ENCODE measurements at places on chromosomes 11 and 22.

- DNase-seq = no peak
These were observed 753.2 kb upstream of the TENM4 start for GRCh38 chr11:80194016-80194415.

- DNase-seq = no peak
These were observed 65.8 kb downstream of the ST3GAL4 start for GRCh38 chr11:126421271-126421671.

DNA sequence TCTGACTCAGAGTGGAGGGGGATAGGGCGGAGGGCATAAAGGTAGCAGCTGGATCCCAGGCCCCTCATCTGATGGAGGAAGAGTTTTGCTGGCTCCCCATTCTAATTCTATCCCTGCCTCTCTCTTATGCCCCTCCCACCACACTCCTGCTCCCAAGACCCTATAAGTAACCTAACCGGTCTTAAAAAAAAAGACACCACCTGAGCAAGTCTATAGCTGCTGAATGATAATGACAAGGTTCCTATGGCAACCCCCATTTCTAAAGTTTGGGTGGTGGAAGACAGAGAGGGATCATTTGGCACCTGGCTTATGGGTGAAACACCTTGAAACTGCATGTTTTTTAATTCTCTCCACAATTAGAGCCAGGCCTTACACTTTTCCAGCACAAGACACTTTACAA lies 69.6 kb downstream of the LARGE1 start:
- DNase-seq = no peak

DNA sequence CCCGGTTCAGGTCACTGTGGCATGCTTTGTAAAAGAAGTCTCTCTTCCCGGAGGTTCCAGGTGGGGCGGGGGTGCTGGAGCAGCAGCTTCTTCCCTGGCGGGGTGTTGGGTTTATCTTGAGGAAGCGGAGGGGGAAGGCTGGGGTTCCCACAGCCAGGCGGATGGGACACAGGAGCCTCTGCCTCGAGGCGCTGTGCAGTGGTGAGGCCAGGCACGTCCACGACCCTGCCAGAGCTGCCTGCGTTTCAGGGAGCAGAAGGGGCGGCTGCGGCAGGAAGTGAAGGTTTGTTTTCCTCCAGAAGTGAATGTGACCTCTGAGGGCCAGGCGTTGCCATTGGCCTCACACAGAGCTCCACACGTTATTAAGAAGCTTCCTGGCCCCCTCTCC lies 20.1 kb upstream of the ADORA2A start:
- DNase-seq = no peak

DNA sequence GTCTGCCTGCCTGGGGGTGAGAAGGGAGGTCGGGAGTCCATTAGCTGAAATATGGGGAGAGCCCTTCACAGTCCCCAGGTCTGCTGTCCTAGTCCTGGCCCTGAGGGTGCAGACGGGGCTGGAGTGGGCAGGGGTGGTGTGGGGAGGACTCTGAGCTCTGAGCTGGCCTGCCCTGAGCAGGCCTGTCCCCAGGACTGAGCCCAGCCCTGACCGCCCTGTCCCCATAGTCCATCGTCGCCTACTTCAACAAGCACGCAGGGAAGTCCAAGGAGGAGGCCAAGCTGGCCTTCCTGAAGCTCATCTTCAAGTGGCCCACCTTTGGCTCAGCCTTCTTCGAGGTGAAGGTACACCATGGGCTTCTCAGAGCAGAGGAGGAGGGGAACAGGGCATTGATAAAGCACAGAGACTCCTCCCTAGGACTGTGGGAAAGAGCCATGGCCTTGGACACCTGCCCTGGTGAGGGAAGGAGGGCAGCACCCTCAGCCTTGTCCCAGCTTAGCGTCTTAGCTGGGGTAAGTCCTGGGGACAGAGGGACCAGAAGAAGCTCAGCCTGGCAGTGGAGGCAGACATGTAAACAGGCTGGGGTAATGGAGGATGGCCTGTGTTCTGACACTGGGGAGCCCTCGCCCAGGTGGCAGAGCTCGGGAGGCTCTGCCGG lies 83.7 kb downstream of the MYO7A start:
- DNase-seq = no peak

DNA sequence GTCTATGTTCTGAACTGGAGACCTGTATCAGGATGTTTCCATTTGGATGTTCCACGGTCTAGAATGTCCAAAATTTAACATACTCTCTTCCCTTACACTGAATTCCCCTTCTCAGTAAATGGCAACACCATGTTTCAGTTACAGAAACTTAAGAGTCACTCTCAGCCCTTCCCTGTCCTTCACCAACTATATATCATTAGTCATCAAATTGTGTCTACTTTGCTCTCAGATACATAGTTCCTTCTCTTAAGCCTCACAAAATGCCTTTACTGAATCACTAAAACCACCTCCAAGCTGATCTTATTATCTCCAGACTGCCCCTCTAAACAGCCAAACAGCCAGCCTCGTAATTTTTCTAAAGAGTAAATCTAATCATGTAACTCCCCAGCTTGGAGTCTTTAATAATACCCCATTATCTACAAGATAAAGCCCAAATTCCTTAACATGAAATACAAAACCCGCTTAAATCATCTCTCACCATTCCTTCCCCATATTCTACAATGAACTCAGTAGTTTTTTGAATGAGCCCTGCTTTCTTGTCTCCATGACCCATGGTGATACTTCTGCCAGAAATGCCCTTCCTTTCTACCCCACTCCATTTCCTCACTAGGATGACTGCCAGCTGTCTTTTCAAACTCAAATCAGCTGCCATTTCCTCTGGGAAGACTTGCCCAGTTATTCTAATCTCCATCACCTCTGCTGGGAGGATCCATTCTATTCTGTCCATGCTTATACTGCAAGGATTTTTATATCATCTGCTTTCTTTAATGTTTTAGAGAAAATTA lies 102.7 kb upstream of the ARHGAP42 start:
- DNase-seq = no peak

GRCh38 chr11:69195824-69196782 lies 40.4 kb downstream of the SMIM38 start:
- no peak for DNase-seq

- DNase-seq = peak; percentile 25
These were observed 13.6 kb upstream of the CD3E start for GRCh38 chr11:118290923-118291322.

GRCh38 chr11:70193411-70194292 lies 9.4 kb upstream of the FADD start:
- DNase-seq = no peak

- no peak for DNase-seq
These were observed 139.3 kb downstream of the FAM76B start for GRCh38 chr11:95650276-95650675.

- no peak for DNase-seq
These were observed 832.2 kb downstream of the NTM start for GRCh38 chr11:132202621-132203020.

- DNase-seq = no peak
These were observed 43.2 kb upstream of the BLID start for GRCh38 chr11:122159173-122159721.

DNA sequence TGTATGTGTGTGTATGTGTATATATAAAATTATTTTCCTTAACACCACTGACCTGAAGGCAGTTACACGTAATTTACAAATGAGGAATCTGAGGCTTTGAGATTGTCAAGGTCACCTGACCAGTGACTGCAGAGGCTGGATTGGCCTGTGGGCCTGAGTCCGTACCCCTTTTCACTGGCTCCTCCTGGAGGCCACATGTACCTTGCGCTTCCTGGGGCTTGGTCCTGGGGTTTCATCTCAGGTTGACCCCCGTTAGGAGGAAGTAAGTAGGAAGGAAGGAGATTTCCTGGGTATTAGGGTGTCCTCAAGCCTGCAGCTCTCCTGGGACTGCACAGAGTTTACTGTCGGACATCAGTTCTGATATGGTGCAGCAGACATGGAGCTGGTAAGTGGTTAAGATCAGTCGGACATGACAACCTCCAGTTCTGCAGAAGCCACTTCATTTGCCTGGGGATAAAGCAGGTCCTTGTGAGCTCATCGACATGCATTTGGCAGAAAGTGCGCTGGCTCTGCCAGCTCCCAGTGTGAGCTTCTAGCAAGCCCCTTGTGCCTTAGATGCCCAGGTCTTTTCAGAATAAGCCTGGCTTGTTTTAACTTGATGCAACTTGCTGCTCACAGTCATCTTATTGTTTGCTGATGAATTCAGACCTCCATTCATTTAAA lies 36.6 kb downstream of the ST3GAL4 start:
- no peak for DNase-seq

GRCh38 chr11:2483426-2483825 lies 38.6 kb downstream of the KCNQ1 start:
- DNase-seq = no peak

GRCh38 chr11:120054753-120055045 lies 83.2 kb downstream of the TRIM29 start:
- DNase-seq = no peak

- no peak for DNase-seq
These were observed 97.9 kb downstream of the RCN1 start for GRCh38 chr11:32188785-32189184.

- DNase-seq = no peak
These were observed 145.5 kb upstream of the BLID start for GRCh38 chr11:122261546-122261945.

DNA sequence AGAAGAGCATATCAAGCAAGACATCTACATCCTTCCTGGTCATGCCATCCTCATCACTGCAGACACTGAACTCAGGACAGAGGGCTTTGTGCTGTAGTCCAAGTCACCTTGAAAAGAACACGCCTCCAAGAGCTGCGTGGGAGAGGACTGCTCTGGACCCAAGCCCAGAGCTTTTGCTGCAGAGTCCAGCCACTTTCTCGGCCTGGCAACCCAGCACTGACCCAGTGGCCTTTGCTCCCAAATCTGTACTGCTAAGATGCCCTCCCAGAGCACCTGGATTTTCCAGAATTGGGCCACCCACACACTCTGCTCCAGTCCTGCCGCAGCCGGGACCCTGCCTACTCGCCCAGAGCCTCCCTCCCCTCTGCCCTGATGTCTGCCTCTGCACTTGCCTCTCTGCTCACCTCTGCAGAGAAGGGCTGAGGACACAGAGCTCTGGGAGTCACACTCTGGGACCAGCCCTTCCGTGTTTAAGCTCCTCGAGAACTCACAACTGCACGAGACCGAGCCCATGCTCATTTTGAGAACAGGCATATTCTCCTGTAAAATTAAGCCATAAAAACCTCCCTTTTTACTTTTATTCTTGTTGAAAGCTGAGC lies 83.8 kb upstream of the CSNK2A3 start:
- no peak for DNase-seq

GRCh38 chr22:40660730-40661129 lies 18.6 kb upstream of the MCHR1 start:
- no peak for DNase-seq

- peak; percentile 45 for DNase-seq
These were observed 2.1 kb downstream of the METTL15 start for GRCh38 chr11:28110108-28110820.

DNA sequence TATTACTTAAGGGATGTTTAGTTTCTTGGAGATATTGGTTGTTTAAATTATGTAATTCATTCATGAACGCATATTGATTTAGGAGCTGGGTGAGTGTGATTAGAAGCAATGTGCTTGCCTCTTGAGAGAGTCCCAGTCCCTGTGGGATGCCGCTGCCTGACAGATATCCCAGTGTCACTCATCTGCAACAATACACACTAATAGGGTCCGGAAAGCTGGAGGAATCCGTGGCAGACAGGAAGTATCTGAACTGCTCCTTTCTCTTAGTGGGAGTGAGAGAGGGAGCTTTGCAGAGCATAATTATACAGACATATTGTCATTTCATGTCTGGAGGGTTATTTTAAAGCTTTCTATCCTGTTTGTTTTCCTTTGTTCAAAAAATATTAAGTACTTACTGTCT lies 17.4 kb downstream of the AMOTL1 start:
- no peak for DNase-seq

DNA sequence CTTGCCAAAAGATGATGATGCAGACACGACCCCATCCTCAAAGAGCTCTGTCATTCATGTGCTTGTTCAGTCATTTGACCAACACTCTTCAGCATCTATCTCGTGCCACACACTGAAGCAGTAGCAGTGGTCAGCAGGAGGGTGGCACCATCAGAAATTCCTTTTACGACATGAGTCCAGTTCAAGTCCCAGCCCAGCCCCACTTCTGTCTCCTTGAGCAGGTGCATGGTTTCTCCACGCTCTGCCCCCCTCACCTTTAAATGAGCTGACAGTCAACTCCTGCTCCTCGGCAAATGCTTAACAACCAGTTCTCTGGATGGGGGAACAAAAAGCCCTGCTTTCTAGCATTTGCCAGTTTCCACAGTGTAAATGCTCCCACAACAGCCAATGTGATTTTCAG lies 60.9 kb downstream of the SYN3 start:
- no peak for DNase-seq

DNA sequence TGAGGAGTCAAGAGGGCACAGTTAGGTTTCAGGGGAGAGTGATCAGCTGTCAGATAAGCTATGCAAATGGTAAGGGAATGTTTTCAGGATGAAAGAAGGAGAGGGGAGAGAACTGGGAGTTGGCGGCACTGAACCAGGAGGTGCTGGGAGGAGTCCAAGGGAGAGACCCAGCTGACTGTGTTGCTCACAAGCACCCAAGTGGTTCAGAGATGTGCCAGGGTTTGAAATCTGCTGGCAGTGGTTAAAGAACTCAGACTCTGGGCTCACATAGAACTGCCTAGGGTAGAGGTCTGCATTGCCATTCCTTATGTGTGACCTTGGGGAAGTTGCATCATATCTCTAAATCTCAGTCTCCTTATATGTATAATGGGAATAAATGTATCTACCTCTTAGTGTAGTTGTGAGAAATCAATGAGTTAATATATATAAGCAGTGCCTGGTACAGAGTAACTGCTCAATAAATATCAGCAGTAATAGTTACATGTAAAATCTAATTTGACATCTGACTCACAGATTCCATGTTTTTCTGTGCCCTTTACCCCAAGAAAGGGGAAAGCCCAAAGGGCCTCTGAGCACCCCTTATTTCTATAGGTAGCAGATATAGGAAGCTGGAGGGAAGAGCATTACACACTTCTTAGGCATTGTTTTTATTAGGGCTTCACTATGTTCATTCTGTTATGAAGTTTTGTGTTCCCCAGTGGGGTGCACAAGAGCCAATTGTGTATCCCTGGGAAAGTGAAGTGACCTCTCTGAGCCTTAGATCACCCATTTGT lies 66.9 kb upstream of the SESN3 start:
- DNase-seq = no peak

DNA sequence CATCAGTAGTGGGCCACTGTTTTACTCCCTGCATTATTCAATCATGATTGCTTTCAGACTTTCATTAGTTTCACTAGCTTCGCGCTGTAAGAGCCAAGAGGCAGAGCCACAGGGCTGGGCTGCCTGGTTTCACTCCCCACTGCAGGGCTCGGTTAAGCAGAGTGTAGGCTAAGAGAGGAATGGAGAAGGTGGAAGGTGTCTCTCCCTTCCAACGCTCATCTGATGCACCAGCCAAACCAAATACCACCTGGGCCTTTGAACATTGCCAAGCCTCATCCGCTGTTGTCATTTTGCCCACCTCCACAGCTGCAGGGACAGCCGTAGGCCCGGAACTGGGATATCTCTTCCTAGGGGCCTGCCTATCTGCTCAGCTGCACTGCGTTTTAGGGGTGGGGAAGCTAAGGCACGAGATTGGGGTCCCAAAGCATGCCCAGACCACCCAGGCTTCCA lies 480 bp upstream of the SMARCB1 start:
- DNase-seq = no peak

DNA sequence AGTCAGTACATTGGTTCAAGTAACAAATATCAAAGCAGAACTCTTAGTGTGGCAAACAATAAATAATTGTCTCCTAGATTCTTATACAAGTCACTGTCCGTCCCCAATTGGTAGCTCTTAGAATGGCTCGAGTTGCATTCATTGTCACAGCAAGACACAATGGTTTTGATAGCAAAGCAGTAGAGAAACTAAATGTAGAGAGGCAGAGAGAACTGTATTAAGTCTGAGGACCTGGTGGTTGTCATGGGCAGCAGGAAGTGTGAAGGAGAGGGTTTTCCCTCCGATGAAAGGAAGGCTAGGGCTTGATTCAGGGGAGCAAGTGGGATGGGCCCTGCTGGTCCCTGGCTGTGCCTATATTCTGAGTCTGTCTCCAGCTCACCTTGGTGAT lies 36.6 kb downstream of the RCOR2 start:
- no peak for DNase-seq

Data from activated effector memory CD4-positive, alpha-beta T cell treated with Interleukin-2 at 50 U/mL for 16 hours (primary cell).